ENCODE measurements at places on chromosomes 11 and 22.

DNA sequence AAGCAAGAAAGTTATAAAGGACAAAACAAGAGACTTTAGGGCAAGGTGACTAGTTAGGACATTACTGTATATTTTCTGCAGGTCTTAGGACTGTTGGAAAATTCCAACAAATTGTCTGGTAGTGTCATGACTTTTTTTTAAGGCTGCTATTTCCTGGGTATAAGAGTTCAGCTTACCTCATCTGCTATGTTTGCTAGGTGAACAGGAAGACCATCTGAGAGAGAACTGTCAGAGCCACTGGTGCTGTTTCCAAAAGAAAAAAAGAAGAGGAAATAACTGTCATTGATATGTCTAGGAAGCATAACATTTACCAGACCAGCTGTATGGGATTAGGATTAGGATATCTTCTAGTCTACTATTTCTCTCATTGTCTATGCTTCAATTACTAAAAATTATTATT is 26.3 kb upstream of the MTCH2 start:
- no peak for DNase-seq

DNA sequence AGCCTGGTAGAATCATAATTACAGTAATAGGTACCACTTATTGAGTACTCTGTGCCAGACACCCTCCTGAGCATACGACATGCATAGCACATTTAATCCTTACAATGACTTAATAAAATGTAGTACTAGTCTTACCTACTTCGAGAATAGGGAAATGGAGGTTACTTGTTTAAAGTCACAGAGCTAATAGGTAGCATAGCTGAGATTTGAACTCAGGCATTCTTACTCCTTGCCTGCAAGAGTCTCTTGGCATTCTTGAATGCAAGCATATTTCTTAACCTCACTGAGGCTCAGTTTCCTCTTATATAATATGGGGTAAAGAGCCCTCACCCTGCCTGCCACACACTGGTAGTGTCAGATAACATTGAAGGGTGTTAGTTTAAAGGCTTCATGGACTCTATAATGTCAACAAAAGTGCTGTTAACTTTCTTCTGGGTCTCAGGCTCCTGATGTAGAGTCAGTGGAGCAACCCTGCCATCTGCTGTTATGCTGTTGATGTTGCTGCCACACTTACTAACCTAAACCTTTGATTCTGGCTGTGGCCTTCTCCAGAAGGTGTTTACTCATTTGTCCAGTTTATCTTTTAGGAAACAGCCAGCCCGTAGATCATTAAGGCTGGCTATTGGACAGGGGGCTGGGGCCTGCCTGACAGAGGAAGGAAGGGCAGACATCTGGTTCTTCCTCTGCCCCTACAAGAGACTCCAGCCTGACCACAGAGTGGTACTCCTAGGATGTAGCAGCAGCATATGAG is 18.9 kb downstream of the LIMK2 start:
- peak; percentile 72 for DNase-seq

- DNase-seq = peak; percentile 84
Measured at GRCh38 chr11:47847892-47848699, at the start of gene NUP160. Gene NUP160 (minus strand): TSS chr11:47848350. CDS start chr11:47848318, 32 bp downstream.

- DNase-seq = peak; percentile 78
Measured at GRCh38 chr11:34250732-34251588, 106.8 kb downstream of the ABTB2 start.

GRCh38 chr11:37502202-37502601 is 904.2 kb upstream of the RAG2 start:
- DNase-seq = no peak

GRCh38 chr22:47154621-47155081 is 392.2 kb downstream of the TBC1D22A start:
- no peak for DNase-seq

DNA sequence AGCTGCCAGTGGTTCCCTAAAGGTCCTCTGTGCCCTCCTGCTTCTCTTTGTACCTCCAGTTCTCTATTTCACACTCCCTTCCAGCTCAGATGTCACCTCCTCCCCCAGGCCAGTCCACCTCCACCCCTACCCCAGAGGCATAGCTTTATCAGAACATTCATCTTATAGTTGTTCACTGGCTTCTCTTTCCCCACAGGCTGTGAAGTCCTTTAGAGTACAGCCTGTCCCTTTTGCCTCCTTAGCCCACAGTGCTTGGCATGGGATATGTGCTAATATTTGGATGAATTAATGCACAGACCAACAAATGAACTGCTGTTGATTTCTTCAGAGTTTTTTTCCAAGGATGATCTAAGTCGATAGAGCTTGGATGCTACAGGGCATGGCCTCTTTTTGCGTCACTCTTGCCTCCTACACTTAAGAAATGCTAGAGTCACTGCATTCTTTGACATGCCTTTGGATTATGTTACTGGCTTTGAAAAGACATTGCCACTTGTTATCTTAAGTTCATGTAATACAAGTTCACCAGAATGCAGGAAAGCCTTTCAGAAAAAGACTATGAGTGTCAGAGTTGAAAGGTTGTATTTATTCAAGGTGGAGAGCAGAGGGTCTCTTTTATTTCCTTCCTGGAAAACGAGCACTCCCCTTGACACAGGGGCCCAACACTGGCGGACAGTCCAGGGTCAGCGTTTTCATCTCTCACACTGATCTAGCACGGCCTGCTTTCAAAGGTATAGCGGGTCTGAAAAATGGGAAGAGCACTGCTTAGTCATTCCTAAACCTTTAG is 75.7 kb downstream of the PISD start:
- DNase-seq = no peak

DNA sequence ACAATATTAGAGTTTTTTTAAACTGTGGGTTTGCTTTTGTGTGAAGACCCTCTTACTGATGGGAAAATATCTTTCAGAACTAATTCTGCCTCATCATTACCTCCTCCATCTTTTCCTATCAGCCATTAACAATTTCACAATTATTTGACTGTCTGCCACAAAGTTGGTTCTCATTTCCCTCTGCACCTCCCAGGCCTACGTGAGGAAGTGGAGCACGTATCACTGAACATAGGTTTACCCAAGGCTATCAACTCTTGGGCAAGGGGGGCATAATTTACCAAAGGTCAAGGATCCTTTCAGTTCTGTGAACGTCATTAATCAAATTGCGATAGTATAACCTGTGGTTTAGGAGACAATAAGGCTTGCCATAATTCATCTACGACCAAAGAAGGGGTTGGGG is 60.0 kb downstream of the LIF start:
- no peak for DNase-seq

DNA sequence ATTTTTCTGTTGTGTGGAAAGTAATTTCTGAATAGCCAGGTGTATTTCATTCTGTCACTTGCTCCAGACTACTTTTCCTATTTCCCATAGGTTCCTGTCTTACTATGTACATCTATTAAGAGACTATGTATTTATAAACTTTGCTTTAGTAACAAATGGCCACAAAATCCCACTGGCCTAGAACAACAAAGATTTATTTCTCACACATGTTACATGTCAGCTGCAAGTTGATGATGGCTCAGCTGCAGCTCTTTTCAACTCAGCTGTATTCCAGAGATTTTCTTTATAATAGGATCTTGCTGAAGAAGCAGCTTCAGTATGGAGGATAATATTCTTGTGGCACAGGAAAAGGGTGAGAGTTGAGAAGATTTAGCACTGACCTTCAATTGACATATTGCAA is 539.6 kb upstream of the LRRC4C start:
- DNase-seq = no peak

GRCh38 chr11:2535673-2536439 is 91.0 kb downstream of the KCNQ1 start:
- no peak for DNase-seq

DNA sequence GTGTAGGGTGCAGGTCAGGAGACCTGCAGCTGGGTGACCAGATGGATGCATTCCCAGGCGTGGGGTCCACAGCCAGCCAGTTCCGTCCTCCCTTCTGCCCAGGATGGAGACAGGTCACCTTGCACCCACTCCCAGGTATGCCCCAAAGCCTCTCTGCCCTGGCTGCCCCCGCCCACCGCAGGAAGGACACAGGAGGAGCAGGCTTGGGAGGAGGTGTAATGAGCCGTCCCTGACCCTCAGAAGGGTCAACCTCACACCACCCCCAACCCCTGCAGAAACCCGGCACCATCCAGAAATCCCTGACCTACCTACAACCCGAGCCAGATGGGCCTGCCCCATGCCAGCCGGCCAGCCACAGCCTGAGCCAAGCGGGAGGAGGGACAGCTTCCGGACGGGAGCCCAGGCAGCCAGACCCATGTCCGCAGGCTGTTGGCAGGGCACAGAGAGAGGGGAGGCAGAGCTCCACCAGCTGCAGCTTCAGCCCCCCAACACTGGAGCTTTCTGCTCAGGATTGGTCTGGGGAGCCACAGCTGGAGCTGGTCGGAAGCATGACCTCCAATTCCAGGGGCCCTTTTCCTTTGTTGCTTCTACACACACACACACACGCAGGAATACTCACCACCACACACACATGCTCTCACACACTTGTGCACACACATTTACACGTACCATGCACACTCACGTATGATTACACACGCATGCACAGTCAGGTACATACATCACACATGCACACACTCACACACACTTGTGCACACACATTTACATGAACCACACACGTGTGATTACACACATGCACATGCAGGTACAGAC is 5.3 kb downstream of the IFITM10 start:
- DNase-seq = no peak

- no peak for DNase-seq
Measured at GRCh38 chr11:125271483-125272091, 107.0 kb downstream of the PKNOX2 start.

- DNase-seq = peak; percentile 21
Measured at GRCh38 chr11:121514432-121515334, 61.9 kb upstream of the SORL1-AS1 start.

DNA sequence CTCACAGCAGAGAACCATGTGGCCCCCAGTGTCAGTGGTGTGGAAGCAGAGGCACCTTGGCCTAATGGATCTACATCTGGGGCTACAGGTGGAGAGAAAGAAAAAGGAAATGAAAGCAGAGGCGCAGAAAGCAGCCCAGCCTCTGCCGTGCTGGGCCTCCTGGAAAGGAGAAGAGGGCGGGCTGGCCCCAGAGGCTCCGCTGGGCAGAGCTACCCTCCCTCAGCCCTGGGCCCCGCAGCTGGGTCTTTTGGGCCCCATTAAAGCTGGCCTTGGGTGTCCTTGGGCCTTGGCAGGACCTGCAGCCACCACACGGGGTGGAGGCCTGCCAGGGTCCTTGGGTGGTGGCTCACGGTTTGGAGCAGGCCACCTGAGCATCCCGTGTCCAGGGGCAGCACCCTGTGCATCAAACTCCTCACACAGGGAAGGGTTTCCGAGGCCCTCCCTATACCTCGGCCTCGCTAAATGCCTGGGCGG is 31.6 kb upstream of the GAL start:
- no peak for DNase-seq

DNA sequence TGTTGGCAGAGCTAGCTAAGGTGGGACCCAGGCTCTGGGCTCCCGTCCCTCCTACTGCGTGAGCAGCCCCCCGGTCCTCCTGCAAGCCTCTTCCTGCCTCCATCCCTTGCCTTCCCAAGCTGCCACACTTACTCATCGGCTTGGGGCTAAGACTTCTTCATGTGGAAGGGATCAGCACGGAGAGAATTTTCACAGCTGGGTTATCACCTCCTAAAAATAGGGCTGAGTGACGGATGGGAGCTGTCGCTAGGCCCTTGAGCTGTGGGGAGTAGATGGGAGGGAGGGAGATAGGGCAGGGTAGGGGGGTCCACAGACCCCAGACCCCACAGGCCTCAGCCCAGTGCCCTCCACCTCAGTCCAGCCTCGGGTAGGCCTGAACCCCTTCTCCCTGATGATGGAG is 41.0 kb downstream of the FLRT1 start:
- no peak for DNase-seq

DNA sequence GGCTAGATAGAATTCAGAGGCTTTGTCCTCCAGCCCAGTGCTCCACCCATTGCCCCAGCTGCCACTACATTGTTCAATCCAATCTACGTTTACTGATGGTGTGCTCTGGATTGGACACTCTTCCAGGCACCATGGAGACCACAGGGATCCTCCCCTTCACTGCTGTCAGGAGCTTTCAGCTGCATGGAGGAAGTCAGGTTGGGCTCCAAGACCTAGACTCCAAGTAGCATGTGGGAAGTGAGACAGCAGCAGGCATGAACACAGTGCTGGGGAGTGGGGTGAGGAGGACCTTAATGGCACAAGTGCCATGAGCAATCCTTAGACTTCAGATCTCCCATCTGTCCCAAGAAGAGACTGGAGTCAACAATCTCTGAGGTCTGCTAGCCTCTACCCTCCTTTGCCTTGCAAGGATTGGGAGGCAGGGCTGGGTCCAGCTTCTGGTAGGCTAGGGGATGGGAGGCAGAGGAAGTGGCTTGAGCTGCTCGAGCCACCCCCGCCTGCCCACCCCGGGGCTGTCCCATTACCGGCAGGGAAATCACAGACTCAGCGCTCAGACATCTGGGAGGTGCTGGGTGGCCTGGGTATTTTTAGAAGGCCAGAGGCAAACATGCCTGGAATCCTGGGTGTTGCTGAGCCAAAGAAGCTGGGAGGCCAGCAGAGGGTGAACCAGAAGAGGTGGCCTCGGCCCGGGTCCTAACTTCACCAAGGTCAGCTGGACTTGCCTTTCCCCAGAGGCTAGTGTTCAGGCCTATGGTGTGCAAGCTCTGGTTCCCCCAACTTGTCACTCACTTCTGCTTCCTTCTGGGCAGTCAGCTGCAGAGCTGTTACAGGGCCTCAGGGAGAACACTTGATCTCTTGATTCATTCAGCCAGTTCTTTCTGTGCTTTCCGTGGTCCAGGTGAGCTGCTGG is 15.2 kb upstream of the FCHSD2 start:
- DNase-seq = no peak

- DNase-seq = no peak
Measured at GRCh38 chr11:103892603-103893002, 143.8 kb upstream of the DDI1 start.

DNA sequence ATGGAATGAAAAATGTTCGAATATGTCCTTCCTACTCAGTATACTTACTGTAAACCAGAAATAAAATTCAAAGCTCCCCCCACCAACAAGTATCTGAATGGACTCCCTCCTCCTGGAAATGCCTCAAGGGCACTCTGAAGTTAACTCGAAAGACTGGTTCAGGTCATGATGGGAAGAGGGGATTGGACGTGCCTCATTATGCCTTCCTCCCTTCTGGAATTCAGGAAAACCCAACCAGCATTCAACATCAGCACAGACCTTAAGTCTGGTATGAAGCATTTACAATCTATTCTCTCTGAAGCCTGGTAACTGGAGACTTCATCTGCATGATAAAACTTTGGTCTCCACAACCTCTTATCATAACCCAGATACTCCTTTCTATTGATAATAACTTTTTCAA is 428.3 kb upstream of the RAG2 start:
- no peak for DNase-seq

DNA sequence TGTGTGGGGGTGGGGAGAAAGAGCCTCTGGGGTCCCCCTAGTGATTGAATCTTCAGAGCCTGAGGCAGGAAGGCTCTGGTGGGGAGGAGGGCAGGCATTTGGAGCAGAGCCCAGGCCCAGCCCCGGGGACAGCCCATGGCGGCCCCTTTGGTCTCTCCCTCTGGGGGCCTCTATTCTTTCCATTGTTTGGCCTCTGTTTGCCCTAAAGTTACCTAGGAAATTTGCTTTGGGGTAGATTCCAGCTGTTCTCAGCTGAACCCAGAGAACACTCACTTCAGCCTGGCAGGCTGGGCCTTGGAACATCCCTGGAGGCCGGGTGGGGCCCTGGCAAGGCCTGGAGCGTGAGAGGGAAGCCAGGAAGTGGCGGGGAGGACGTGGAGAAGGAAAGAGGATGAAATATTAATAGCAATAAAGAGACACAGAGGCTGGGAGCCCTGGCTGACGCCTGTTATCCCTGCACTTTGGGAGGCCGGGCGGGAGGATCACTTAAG is 22.9 kb upstream of the A4GALT start:
- no peak for DNase-seq
